ENCODE measurements at places on chromosomes 4 and X. TPM values are rescaled to one million over a fixed set of nuclear protein-coding genes. Genes with fewer than 3 reads are reported as not detected.

GRCh38 chr4:5127556-5127955, 76.3 kb downstream of the STK32B start:
- DNase-seq = no peak

The BCOR gene
- total RNA-seq = 48.3 TPM

The CYTL1 gene
- not detected for total RNA-seq

The MID1 gene
- total RNA-seq = 0.91 TPM

The GRIA3 gene
- not detected for total RNA-seq

The MAGEA9B gene
- total RNA-seq = not detected
